Esophagus squamous epithelium (tissue), 5 donors: ENCODE measurements at places on chromosomes 3 and 15.

DNA sequence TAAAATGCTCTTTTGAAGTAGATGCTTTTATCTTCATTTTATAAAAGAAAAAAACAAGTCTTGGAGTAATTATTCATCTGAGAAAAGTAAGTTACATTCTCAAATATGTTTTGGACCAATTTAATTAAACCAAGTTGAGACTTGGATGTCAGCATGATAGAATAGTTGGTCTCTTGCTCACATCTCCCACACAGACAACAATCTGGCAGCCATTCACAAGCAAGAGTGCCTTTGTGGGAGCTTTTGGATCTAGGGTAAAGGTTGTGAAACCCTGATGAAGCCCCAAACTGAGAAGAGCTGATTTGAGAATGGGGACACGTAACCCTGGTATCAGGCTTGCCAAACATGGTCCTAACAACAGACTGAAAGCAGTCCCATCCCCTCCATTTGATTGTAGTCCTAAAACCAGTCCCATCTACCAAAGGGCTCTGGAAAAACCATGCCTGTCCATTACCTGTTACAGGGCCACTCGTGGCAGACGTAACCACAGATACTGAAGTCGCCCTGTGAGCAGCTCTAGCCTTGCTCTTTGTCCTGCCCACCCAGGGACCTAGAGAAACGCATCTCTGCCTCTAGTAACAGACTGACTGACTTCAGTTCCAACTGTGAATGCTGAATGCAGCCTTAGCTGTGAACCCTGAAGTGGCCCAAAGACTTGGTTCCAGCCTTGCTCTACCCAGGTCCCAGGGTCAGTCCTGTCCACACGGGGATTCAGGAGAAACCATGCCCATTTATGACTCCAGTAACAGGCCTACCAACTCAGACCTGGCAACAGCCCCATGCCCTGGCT, 145.5 kb upstream of the SYNPR start:
- H3K27me3 ChIP-seq = no peaks in the 10 kb centered on the region
- H3K27ac ChIP-seq = no peak overlapping the region
- DNase-seq = no peak

DNA sequence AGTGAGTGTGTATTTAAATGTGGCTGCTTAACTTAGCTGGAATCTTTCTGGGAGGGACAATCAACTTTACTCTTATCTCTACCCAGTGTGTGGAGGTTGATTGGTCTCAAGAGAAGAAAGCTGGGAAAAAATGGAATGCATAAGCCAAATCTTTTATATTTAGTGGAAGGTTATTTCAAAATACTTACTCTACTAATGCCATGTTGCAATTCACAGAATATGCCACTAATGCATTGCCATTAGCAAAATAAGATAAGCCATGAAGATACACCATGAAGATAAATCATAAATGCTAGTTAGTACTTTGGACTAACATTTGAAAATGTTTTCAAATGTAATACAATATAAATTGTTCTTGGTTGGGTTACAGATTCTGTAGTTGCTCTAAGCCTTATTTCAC, 155.1 kb upstream of the LRRFIP2 start:
- no peak overlapping the region for H3K27ac ChIP-seq
- no peaks in the 10 kb centered on the region for H3K27me3 ChIP-seq
- no peaks in the 10 kb centered on the region for H3K4me1 ChIP-seq
- H3K4me3 ChIP-seq = no peak overlapping the region
- no peak for DNase-seq

DNA sequence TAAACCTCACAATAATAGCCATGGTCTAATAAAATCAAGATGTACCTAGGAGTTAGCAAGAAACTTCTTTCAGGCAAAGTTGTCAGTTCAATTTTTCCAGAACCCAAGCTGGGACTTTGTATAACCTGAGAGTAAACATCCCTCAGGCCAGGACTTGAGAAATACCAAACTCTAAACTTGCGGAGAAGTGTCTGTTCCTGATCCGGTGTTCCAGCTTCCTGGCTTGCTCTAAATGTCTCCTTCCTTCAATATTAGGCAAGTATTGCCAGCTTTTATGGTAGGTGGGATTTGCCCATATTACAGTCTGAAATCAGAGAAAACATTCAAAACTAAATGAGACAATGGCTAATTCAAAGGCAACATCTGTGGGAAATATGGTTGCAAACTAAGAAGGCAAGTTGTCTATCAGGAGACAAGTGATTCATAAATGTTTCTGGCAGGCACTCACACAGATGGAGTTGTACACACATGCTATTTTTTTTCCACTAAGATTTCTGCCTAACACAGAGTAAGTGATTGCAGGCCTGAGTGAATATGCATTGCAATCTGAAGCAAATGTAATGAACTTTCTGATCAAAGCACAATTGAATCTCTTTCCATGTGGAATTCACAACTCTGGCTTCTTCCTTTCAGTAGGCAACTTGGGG, 88.3 kb upstream of the COL8A1 start:
- no peak for DNase-seq
- H3K4me1 ChIP-seq = no peaks in the 10 kb centered on the region
- H3K4me3 ChIP-seq = no peak overlapping the region
- H3K27me3 ChIP-seq = no peaks in the 10 kb centered on the region

DNA sequence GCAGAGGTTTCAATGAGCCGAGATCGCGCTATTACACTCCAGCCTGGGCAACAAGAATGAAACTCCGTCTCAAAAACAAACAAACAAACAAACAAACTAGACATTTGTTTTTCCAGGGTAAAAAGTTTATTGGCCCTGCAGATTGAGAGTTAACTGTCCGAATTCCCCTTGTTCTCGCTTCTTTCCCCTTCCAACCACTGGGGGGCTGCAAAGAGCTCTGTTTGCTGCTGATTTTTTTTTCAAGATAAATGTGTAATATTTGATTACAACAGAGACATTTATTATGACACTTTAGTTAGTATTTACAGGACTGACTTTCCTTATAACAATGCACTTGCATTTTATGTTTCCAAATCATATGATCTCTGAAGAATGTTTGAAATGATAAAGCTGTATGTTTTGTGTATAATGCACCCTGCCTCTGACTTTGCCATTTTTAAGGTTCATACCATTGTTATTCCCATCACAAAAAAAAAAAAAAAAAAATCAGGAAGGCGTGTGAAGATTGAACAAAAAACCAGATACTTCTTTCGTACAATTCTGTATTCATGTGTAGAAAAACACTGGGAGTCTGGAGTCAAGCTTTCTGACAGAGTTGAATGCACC, 2.8 kb downstream of the CLSTN2 start:
- no peaks in the 10 kb centered on the region for H3K36me3 ChIP-seq
- H3K4me3 ChIP-seq = no peak overlapping the region
- peaks cover 13% of the 10 kb centered on the region for H3K4me1 ChIP-seq
- no peak for DNase-seq

GRCh38 chr3:65844370-65844769, 194.3 kb downstream of the MAGI1 start:
- H3K4me1 ChIP-seq = no peaks in the 10 kb centered on the region
- DNase-seq = no peak
- no peak overlapping the region for H3K4me3 ChIP-seq
- no peaks in the 10 kb centered on the region for H3K27me3 ChIP-seq
- no peaks in the 10 kb centered on the region for H3K36me3 ChIP-seq

DNA sequence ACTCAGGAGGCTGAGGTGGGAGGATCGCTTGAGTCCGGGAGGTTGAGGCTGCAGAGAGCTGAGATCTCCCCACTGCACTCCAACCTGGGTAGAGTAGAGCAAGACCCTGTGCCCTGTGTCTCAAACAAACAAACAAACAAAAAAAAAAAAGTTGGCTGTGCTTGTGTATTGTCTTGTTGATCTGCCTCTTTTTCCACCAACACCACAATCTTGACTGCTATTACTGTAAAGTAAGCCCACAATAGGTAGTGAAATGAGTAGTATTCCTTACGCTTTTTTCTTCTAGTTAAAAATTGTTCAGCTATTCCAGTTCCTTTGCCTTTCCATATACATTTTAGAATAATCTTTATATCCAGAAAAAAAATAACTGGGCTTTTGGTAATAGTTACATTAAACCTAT, 35.5 kb downstream of the PTH1R start:
- H3K36me3 ChIP-seq = no peaks in the 10 kb centered on the region
- peaks cover 36% of the 10 kb centered on the region for H3K4me1 ChIP-seq
- H3K27me3 ChIP-seq = no peaks in the 10 kb centered on the region
- no peak overlapping the region for H3K27ac ChIP-seq
- H3K4me3 ChIP-seq = no peak overlapping the region

GRCh38 chr3:14989943-14990779, 42.8 kb downstream of the NR2C2 start:
- H3K4me3 ChIP-seq = no peak overlapping the region
- no peak for DNase-seq
- peaks cover 18% of the 10 kb centered on the region for H3K4me1 ChIP-seq
- peak overlapping the region; percentile 27 for H3K27ac ChIP-seq
- no peaks in the 10 kb centered on the region for H3K36me3 ChIP-seq

DNA sequence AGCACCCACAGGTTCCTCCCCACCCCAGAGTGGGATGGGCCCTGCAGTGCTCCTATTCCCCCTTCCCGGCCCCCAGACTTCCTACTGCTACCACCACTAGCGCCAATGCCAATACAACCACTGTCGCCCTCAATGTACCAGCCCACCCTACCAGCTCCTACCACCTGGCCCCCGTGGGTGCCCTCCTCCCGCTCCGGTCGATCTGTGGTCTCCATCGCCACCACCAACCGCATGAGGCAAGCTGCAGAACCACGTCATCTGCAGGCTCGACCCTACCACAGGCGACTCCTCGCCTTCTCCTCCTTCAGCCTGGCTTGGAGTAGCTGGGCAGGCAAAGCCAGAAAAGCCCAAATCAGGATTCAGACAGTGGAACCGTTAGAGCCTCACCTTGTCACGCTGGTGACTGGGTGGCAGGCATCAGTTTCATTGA, 179.3 kb downstream of the POTEB3 start:
- no peaks in the 10 kb centered on the region for H3K4me1 ChIP-seq
- no peaks in the 10 kb centered on the region for H3K27me3 ChIP-seq
- no peak for DNase-seq
- H3K4me3 ChIP-seq = no peak overlapping the region

DNA sequence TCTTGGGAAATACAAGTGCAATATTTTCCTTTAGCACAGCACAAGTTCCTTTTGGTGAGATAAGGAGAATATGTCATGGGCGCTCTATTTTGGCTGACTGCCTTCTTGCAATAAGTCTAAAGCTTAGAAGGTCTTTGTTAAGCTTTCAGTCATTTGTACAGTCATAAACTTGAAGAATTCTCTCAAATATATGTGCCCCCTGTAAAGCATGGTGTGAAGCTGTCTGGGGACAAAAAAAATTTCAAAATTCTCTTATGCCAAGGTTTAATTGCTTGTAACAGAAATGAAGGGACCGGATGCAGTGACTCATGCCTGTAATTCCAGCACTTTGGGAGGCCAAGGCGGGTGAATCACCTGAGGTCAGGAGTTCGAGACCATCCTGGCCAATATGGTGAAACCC, 21.7 kb upstream of the ARID3B start:
- no peak overlapping the region for H3K27ac ChIP-seq
- no peak for DNase-seq
- H3K4me3 ChIP-seq = no peak overlapping the region
- H3K27me3 ChIP-seq = no peaks in the 10 kb centered on the region

- no peaks in the 10 kb centered on the region for H3K27me3 ChIP-seq
- peaks cover 11% of the 10 kb centered on the region for H3K4me1 ChIP-seq
- H3K4me3 ChIP-seq = no peak overlapping the region
- no peaks in the 10 kb centered on the region for H3K36me3 ChIP-seq
- no peak for DNase-seq
Measured at GRCh38 chr3:13095408-13095937, 22.2 kb upstream of the IQSEC1 start.

GRCh38 chr3:13886593-13887129, 6.8 kb upstream of the WNT7A start:
- DNase-seq = no peak
- no peaks in the 10 kb centered on the region for H3K4me1 ChIP-seq
- no peak overlapping the region for H3K27ac ChIP-seq
- no peak overlapping the region for H3K4me3 ChIP-seq
- no peaks in the 10 kb centered on the region for H3K36me3 ChIP-seq

DNA sequence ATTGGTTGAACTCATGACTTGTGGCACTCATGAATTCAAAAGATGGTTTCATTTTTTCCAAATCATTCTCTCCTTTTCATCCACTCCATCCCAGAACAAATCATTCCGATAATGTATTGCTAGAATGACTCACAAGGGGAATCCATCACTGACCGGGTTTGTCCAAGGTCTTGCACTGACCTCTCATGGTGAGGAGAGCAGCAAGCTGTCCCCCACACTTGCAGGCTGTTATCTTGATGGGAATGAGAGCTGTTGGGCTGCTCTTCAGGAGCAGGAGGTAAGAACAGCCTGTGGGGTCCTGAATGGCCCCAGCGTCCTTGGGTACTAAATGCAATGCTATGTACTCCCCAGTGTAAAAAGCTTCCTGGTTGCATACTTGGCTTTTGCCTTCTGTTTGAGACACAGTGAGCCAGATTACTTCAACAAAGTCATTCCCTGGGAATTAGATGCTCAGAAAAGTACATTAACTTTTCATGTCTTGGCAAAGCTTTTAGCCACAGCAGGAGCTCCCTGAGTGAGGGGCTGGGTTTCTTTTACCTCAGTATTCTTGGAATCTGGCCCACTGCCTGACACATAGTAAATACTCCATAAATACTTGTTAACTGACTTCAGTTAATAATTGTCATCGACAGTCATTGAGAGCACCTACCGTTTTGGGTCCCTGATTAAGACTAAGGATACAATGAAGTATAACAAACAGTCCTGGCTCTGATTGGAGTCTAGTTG, 24.1 kb downstream of the CCNL1 start:
- H3K27me3 ChIP-seq = no peaks in the 10 kb centered on the region
- no peak for DNase-seq
- H3K36me3 ChIP-seq = no peaks in the 10 kb centered on the region
- H3K4me1 ChIP-seq = peaks cover 46% of the 10 kb centered on the region
- no peak overlapping the region for H3K27ac ChIP-seq

DNA sequence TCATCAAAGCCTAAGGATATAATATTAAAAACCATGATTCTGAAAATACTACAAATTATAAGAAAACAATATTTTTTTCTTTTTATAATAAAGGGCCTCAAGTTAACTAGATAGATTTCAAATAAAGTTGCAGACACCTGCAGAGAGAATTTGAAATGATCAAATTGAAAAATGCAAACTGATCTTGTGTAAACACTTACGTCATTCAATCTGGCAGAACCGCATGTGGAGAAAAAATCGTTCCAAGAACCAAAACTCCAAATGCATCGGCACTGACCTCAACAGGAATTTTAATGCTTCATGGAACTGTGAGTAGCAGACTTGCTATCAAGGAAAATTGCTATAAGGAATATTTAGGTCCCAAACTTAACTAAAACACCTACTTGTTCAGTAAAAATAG, 17.2 kb downstream of the CPA3 start:
- no peak overlapping the region for H3K27ac ChIP-seq
- H3K4me1 ChIP-seq = no peaks in the 10 kb centered on the region
- no peak for DNase-seq
- H3K4me3 ChIP-seq = no peak overlapping the region
- no peaks in the 10 kb centered on the region for H3K36me3 ChIP-seq
- H3K27me3 ChIP-seq = no peaks in the 10 kb centered on the region

DNA sequence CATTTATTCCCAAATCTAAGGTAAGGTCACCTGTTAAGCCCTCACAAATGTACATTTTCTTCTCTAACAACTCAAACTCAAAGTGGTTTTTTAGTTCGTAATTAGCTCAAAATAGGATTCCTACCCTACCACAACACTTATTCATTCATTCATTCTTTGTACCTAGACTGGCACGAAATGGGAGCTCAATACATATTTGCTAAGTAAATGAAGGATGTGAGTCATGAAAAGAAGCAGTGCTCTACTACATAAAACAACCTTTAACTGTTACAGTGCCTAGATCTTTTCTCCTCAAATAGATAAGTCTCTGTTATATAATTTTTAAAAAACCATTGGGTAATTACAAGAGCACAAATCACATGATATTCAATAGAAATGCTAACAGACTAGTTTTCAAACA, 13.1 kb downstream of the RSL24D1 start:
- H3K4me1 ChIP-seq = no peaks in the 10 kb centered on the region
- H3K36me3 ChIP-seq = no peaks in the 10 kb centered on the region
- H3K27ac ChIP-seq = no peak overlapping the region
- H3K4me3 ChIP-seq = no peak overlapping the region
- no peak for DNase-seq
